T-helper 1 cell (primary cell): ENCODE measurements at places on chromosomes 6 and 20.

- no peak for DNase-seq
Measured at GRCh38 chr20:2207770-2208097, 88.1 kb upstream of the TGM3 start.

DNA sequence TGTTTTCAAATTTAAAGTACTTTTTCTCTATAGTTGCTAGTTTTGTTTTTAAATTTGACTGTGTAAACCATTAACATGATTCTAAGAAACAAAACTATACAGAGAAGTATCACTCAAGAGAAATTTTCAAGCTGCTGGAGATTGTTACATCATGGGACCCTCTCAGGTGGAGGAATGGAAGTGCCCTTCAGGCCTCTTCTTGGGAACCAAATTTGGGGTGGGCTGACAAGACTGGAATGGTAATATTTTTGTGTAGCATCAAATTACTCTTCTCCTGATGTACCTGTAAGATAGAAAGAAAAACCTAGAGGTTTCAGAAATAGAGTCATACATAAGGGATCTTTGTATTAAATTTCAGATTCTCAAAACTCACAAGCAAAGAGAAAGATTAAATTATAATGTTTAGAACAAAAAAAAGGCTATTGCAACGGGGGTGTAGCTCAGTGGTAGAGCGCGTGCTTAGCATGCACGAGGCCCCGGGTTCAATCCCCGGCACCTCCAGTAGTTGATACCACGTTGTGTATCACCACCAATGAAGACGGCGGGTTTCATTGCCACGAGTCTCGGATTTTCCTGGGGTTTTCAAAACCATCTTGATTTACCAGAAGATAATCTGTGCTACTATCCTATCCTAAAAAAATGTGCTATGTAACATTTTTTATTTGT, 193.7 kb downstream of the GPX5 start:
- no peak for DNase-seq

DNA sequence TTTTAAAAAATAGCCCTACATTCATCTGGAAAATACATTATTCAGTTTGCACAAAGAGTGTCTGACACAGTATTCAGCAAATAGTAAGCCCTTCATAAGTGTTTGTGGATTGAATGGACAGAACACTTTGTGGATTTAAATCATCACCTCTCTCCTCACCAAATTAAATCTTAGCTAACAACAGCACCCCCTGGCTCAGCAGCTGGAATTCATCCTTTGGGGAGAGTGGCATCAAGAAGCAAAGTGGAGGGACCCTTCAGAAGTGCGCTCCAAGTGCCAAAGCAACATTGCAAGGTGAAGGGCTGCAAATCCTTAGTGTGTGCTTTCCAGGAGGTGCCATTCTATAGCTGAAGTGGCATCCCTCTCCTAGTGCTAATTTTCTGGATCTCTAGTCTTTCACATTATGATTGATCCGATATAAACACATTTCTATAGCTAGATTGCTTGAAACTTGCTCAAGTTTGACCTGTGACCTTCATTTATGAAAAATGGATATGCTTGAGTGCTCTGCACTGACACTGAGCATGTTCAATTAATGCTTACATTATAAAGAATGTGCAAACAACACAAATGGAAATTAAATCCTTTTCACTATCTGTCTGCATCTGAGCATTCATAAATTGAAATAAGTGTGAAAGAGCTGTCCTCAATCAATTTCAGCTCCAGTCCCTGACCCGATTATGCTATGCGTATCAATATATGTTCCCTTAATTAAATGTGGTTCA, 891.7 kb downstream of the C6orf118 start:
- DNase-seq = no peak

DNA sequence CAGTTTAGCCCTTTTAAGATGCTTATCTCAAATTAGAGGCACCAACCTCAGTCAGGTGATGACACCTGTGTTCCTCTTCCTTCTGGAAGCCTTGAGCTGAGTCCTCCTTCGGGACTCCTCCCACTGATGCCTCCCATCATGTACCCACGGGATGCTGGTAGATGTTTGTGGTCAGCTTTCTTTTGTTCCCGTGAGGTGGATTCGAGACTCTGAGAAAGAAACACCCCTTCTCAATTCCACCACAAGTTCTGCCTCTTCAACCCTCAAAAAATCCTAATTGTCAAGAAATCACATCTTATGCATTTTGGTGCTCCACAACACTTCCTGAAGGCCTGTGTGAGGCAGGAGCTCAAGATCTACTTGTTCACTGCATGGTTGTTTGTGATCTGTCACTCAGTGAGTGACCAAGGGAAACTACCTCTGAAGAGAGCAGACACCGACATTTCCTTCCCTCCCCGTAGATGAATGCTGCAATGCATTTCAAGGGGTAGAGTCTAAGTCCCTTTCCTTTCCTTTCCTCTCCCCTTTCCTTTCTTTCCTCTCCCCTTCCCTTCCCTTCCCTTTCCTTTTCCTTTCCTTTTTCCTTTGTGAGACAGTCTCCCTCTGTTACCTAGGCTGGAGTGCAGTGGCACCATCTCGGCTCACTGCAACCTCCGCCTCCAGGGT, 50.5 kb downstream of the PCNA start:
- no peak for DNase-seq

DNA sequence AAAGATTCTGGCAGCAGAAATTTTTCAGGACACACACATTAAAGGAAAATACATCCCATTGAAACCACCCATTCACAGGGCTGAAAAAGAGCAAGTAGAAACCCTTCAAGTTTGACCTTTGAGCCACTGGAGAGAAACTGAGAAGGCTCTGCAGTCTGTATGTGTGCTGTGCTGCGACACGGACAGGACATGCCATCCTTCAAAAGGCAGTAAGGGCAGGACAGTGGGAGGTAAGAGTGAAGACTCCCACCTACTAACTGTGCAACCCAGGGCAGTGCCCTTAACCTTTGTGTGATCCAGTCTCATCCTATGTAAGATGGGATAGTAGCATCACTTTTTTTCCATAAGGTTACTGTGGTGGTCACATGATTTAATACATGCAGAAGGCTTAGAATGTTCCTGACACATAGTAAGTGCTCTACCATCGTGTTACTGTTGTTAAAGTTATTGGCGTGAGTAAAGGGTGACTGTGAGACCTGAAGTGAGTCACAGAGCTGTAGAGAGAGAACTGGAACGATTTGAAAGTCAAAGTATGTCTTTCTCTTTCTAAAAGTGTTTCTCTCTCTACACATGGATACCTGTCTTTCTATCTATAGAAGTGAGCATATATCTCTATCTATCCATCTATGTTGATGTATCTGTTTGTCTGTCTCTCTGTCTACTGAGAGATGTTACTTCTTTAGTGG, 153.7 kb upstream of the OLIG3 start:
- DNase-seq = no peak

DNA sequence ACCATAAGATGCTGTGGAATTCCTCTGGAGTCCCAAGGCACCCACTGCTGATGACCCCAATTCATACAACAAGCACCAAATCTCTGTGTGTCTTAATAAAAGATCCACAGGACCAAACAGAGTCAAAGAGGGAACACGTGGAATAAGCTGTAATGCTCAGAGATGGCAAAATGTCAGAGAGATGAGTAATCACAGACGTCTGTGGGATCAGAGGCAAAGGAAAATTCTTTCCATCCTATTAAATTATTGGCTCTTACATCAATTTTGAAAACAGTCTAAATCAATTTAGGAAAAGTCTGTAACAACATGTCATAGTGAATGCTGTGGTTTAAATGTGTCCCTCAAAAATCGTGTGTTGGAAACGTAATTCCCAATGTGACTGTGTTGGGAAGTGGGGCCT, 17.5 kb upstream of the SAMD3 start:
- DNase-seq = no peak

DNA sequence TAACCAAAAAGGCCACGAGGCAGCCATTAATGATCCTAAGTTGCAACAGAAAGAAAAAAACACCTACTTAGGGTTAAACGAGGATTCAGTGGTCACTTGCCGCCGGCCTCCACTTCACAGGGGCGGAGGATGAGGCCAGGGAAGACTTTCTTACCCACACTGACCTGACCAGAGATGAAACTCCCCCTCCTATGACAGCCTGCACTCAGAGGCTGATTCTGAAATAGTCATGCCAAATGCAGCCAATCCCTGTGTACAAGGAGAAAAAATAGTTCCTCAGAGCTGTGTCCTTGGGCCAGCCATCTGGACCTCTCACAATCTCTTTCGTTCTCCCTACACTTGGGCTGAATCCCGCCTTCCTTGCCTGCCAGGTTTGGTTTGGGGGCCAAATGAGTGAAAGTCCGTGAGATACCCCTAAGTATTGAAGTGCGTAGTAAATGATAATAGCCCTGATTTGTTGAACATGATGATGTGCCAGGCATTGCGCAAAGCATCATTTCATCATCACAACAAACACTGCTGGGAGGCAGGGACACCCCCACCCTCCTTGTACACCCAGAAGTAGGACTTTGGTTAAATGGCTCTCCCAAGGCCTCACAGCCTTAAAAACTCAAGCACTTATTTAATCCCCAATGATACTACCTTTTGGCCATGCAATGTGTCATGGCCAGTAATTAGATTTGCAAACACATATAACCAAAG, 3.2 kb upstream of the IRF4 start:
- DNase-seq = no peak

- DNase-seq = no peak
Measured at GRCh38 chr6:24340998-24341938, 16.6 kb downstream of the DCDC2 start.

DNA sequence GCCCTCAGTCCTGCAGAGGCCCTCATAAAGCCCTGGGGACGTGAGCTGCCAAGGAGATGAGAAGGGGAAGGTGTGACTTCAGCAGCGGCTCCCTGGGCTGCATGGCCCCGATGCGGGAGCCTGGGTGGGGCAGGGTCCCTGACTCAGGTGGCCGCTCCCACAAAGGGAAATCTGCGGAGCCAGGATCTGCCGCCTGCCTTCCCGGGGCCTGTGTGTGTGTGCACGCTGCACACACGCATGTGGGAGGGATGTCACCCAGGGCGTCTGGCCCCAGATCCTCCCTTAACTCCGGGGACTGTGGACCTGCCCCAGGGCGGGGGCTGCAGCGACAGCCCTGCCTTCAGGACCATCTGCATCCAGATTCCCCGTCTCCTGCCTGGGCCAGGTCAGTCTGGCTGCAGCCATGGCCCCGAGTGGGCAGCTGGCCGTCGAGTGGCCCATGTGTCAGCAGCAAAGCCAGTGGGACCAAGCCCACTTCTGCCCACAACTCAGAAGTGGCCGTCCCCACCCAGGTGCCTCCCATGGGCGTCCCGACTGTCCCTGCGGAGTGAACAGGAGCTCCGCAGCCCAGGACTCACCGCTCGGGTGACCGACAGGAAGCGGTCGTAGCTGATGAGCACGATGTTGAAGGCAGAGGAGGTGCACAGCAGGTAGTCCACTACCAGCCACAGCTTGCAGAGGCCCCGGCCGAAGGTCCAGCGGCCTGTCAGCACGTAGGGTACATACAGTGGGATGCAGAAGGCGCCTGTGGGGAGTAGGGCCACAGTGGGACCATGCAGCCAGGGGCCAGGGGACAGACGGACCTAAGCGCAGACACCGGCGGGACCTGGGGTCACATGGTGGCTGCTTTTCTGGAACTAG, 1.9 kb downstream of the HRH3 start:
- DNase-seq = no peak

DNA sequence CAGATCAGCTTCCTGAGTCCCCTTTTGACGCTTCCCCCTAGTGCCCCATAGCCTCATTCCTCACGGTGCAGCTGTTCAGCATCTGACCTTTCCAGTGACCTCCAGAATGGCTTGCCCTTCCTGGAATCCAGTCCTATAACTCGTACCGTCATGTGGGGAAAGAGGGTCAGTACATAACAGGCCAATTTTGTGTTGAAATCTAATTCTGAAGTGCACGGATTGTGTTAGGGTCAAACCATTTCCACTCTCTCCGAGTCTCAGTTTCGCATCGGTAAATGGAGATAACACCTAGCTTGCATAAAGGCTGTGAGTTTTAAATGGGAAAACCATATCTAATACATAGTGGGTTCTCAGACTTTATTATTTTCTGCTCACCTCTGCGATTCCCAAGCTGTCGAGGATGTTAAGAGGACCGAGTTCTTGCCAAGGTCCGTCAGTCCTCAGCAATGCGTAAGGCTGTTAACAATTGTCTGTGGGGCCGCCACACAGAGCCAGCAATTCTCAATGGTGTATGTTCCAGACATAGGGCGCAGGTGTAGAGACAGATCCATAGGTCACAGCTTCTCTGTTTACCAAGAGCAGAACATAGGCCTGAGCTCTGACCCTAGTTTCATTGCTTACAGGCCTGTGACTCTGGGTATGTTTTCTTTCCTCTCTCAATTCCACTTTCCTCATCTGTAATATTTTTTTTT, 45.5 kb upstream of the CCR6 start:
- DNase-seq = no peak

- no peak for DNase-seq
Measured at GRCh38 chr6:5099537-5099936, 14.4 kb downstream of the PPP1R3G start.

- DNase-seq = no peak
Measured at GRCh38 chr6:137443901-137444300, 50.3 kb downstream of the OLIG3 start.

DNA sequence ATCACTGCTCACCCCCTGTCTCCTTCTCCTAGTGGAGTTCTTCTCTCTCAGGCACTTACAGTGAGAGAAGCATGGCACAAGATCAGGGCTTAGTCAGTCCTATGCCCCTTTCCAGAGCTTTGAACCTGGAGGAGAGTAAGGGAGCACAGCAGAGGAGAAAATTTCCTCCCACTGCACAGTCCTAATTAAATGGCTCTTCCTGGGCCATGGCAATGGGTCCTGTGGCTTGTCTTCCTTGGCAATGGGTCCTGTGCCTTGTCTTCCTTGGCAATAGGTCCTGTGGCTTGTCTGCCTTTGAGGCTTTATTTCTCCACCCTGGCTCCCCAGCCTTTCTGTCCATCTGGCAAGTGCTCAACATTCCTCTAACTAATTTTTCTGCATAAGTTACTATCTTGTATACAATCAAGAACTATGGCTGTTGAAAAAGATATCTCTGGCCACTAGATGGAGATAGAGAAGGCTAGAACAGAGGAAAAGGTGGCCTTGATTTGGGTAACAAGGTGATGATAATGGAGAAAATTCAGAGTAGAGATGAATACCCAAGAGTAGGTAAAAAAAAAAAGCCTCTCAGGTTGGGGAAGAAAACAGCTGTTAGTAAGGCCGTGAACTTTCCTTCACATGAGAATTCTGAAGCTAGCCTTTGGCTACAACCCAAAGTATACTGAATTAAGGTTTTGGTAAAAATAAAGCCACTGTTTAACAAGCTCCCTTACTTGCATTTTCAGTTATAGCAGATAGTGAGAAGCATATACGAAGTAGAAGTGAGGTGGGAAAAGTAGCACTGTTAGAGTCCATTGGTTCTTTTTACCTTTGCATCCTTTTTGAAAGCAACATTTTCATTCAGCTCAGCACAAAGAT, 504.9 kb downstream of the DOK5 start:
- DNase-seq = no peak

DNA sequence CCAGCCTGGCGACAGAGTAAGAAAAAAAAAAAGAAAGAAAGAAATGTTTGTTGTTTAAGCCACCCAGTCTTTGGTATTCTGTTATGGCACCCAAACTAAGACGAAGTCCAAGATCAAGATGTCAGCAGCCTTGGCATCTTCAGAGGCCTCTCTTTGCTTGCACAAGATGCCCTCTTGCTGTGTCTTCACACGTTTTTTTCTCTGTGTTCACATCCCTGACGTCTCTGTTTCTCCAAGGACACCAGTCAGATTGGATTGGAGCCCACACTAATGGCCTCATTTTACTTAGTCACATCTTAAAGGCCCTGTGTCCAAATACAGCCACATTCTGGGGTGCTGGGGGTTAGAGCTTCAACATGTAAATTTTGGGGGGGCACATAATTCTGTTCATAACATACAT, 380.9 kb downstream of the GJA1 start:
- no peak for DNase-seq
